Activated CD4-positive, alpha-beta T cell treated with anti-CD3 and anti-CD28 coated beads, Interleukin-2, amount 50 U/mL, for 16 hours (primary cell): ENCODE measurements at places on chromosomes 5 and 9.

DNA sequence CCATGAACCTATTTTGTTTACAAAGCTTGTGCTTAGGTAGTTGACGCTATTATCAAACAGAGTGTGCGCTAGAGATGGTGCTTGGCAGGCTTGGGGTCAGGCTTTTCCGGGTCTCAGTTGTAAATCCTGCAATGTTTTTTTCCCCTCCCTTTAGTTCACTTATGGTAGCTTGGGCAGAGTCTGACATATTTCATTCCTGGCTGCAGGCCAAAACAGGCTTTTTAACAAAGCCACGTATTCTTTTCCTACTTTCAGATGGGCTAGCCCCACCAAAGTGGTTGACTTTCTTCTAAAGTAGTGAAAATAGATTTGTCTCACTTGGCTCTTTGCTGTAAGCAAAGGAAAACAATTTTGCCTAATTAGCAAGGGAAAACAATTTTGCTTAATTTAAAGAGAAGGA is 58.0 kb upstream of the FBN2 start:
- no peak for DNase-seq

DNA sequence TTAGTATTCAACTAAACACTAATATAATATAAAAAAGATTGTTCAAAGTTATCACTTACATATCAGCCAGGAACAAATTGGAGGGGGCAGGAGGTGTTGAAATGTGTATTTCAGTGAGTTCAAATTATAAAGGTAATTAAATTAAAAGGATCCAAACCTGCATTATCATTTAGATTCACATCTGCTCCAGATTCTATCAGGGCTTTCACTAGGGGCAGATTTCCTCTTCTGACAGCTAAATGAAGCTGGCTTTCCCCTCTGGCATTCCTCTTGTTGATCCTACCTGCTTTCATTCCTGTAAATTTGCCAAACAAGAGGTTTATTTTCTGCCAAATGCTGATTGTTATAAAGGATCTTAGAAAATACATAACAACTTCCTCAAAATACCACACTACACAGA is 86.3 kb upstream of the GCNT4 start:
- DNase-seq: no peak

- no peak for DNase-seq
These were observed 4.3 kb downstream of the PIP5KL1 start for GRCh38 chr9:127925959-127926905.

- no peak for DNase-seq
These were observed 137.3 kb downstream of the FAM114A2 start for GRCh38 chr5:153901449-153901848.

GRCh38 chr5:143434261-143435209 is 31.0 kb upstream of the NR3C1 start:
- no peak for DNase-seq

- no peak for DNase-seq
These were observed 360.8 kb downstream of the NTRK2 start for GRCh38 chr9:85030316-85030715.

DNA sequence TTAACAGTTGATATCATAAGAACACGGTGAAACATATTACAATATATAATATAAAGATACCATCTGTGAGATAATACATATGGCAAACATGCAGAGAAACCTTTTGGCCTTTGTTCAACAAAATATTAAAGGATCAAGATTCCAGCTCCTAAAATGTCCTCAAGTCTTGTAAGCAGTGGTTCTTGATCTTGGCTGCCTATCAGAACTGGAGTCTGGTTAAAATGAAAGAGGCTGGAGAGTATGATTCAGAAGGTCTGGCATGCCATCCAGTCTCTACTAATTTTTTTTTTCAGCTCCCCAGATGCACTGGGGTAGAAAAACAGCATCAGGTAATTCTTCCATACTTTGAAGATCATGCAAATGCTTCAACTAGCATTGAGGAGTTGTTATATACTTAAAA is 83.2 kb downstream of the TNC start:
- DNase-seq: no peak

GRCh38 chr5:154834053-154834452 is 16.4 kb downstream of the FAXDC2 start:
- DNase-seq: no peak

- no peak for DNase-seq
These were observed 37.6 kb downstream of the ANKRD33B start for GRCh38 chr5:10601246-10602030.

DNA sequence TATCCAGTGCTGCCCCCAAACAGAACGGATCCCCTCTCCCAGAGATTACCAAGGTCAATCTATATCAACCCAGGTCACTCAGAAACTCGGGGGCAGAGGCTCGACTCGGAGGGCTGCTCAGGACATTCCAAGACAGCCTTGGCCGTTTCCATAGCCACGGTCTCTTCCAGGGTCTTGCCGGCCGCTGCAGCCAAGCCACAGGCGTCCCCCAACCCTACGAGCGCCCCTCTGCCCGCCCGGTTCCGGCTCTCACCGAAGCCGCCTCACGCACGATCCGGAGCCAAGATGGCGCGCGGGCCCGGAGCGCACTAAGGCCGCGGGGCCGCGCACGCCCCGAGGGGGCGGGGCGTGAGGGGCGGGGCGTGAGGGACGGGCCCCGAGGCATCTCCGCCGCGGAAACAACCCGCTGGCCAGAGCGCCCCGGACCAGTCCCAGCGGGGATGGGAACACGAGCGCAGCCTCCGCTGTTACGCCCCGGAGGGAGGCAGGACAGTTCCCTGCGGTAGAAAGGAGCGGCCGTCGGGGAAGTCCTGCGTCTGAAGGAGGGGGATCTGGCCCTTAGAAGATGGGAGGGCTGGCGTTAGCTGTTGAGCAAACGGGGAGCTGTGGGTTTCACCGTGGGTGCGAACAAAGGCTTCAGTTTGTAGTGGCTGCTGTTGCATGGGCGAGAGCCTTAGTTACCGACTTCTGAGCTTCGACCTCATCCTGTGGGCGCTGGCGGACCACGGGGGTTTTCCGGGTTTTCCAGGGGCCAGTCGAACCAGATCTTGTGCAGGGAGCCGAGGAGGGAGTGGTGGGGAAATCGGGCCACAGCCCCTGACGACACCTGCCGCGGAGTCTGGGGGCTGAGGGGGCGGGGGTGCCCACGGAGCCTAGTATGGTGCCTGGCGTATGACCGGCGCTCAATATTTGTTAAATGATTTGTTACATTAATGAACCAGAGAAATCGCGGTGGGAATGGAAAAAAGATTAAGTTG is at the start of gene RPP25L:
RPP25L (minus strand) TSS at position 287 of the 977 bp plus-strand sequence. CDS start 801 bp downstream, outside the sequence.
- peak; percentile 81 for DNase-seq

DNA sequence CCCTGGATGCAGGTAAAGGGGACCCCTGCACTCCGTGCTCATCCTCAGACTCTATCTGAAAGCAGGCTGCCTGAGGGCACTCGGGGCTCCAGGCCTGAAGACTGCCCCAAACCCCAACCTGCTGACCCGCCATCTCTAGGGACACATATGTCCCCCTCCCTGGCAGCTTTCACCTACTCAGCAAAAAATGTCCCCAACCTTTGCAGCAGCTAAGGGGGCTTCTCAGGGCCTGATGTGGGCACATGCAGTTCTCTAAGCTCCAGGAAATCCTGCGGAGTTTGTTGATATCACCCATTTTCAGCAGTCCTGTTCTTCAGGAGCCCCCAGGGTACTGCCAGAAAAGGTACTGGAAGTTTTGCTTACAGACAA is 2.2 kb upstream of the DPH7 start:
- no peak for DNase-seq

DNA sequence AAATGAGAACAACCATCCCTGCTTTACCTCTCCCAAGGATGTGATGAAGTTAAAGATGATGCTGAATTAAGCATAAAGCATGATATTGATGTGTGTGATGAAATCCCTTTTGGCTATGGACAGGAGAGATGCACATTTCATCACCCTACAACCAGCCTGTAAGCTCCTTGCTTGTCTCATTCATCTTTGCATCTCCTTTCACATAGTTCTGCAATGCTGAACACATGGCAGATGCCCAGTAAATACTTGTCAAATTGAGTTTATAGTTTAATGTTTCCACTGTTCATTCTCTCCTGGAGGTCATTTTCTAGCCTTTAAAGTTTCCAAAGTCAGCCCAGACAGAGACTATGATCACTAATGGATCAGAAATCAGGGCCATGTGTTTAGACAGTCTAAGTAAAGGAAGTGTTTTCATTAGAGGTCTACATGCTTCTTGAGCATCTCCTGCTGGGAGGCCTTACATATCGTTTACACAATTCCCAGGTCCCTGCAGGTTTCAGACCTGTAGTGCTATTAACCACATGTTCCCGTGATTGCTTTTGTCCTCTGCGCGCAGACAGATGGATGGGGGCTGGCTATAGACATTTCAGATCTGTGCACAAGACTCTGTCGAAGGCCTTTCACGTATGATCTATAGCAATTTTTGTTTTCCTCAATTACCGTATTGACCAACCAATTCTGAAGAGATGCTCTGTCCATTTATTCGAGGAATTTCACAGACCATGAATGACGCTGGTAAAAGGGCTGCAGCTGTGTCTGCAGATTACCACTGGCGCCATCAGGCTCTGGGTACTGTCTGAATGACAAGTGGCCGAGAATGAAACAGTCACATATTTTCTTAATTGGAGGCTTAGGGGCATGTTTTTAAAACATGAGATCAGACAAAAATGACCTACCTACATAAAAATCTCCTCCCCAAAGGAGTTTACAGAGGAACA is 49.0 kb upstream of the CKMT2 start:
- no peak for DNase-seq

GRCh38 chr5:175444060-175444904 is at the start of gene DRD1:
TSS of gene DRD1 (minus strand) at chr5:175444182. CDS start at chr5:175443099, 1,083 bp downstream.
- peak; percentile 43 for DNase-seq

GRCh38 chr9:137404961-137405567 is 17.9 kb downstream of the EXD3 start:
- DNase-seq: no peak

- no peak for DNase-seq
These were observed 22.1 kb downstream of the CAMSAP1 start for GRCh38 chr9:135885100-135885853.

DNA sequence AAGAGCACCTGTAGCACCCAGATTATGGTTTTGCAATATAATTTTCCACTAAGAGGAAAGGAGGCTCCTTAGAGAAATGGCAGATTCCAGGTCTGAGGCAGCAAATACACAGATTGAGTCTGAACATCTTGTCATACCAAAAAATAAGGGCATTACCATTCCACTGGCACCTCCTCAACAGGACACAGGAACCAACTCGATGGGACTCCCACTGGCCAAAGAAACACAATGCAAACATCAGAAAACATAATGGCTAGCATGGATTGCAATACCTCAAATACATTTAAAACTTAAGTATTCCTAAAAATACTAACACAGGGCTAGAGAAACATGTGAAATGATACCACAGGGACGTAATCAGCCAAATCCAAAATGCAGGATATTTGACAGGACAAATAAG is 12.4 kb upstream of the RANBP17 start:
- DNase-seq: no peak

DNA sequence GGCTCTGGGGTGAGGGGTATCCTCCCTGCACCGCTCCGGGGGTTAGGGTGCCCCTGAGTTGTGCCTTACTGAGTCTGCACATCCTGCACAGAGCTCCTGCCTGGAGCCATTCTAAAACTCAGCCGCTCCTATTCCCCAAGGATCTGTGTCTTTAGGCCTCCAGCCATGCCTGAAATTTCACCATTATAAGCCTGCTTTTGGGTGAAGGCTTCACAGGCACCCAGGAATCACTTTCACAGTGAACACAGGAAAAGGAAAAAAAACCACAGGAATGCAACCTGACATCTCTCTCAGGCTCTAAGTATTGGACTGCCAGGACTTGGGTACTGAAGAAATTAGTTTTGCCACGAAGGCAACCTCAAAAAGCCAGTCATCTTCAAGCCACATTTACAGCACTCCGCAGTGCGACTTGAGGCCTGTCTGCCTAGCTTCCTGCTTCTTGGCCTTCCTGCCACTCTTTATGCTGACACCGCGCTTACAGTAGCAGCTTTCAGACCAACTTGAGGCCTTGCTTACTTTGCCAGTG is 30.9 kb downstream of the GALNT10 start:
- peak; percentile 81 for DNase-seq

DNA sequence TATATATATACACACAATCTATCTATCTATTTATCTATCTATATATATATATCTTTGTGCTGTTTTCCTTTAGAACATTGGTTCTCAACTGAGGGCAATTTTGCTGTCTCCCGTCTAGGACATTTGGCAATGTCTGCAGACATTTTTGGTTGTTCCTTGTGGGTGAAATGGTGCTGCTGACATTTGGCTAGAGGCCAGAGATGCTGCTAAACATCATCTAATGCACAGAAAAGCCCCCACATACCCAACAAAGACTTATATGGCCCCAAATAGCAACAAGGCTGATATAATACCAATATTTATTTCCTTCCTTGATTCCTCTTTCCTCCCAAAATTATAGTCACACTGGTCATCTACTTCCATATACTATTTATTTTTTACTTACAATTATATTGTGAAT is 197.5 kb downstream of the TRPM3 start:
- no peak for DNase-seq

DNA sequence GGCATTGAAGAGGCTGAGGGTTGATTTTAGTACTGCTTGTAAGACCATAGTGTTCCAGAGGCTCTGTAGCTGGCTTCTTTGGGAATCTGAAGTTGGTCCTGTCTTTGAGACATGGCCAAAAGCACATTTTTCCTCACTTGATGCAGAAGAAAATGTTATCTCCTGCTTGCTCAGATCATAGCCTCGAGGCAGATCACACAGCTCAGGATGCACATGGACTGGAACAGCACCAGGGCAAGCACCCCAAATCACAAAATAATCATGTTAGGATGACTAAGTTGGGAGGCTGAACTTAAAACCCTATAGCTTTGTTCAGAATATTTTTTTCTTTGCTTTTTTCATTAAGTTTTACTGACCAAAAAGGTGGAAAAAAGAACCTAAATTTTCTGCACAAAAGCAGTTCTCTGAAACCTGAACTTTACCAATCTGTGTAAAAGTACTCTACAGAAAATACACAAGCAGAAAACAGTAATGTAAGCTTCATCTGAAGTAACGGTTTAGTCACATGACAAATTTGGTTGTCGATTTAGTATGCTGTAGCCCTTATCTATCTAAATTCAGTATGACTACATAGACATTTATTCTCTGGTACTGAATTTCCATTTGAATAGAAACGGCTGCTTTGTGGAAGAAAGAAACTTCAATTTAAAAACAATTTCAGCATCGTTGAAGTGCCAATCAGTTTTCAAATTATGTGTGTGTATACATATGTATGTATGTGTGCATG is 3.4 kb downstream of the KLHL9 start:
- DNase-seq: no peak

GRCh38 chr9:83649515-83649914 is 26.6 kb downstream of the IDNK start:
- no peak for DNase-seq

- DNase-seq: no peak
These were observed 91.4 kb upstream of the PHYKPL start for GRCh38 chr5:178323961-178324360.

GRCh38 chr9:16217943-16218701 is 652.3 kb downstream of the BNC2 start:
- DNase-seq: no peak
